ENCODE measurements at places on chromosomes 7 and 10.

DNA sequence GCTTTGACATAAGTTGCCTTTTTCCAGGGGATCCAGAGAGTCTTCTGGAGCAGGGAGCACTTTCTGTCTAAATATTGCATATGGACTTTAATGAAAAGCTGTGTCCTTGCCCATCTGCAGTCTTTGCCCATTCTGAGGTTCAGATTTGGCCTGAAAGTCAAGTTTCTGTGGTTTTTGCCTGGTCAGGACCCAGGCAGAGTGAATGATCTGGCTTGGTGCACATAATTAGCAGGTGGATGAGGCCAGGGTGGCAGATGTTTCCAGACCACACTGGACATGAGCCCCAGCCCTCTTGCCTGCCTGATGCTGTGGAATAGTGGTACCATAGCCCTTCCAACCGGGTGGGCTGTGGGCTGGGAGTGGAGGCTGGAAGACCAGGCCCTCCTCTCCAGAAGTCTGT is 11.0 kb downstream of the HECW1 start:
- DNase-seq, result no peak

DNA sequence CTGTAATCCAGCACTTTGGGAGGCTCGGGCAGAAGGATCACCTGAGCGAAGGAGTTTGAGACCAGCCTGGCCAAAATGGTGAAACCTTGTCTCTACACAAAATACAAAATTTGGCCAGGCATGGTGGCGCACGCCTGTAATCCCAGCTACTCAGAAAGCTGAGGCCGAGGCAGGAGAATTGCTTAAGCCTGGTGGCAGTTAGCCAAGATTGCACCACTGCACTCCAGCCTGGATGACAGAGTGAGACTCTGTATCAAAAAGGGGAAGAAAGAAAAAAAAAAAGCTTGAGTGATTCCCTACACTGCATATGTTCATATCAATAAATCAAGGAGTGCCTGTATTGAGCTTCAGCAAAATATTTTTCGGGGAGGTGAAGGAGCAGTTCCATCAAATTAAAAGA is 45.8 kb upstream of the SRRM3 start:
- no peak for DNase-seq

GRCh38 chr7:84422790-84423189 is 228.2 kb upstream of the SEMA3A start:
- no peak for DNase-seq

DNA sequence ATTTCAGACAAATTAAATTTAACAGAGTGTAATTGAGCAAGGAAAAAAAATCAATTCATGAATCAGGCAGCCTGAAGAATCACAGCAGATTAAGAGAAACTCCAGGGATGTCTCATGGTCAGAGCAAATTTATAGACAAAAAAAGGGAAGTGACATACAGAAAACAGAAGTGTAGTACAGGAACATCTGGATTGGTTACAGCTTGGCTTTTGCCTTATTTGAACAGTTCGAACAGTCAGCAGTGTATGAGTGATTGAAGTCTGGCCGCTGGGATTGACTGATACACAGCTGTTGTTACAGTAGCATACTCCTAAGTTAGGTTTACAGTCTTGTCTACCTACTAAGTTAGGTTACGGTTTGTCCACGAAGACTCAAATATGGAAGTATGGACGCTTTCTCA is 255.3 kb downstream of the HPSE2 start:
- DNase-seq, result no peak

DNA sequence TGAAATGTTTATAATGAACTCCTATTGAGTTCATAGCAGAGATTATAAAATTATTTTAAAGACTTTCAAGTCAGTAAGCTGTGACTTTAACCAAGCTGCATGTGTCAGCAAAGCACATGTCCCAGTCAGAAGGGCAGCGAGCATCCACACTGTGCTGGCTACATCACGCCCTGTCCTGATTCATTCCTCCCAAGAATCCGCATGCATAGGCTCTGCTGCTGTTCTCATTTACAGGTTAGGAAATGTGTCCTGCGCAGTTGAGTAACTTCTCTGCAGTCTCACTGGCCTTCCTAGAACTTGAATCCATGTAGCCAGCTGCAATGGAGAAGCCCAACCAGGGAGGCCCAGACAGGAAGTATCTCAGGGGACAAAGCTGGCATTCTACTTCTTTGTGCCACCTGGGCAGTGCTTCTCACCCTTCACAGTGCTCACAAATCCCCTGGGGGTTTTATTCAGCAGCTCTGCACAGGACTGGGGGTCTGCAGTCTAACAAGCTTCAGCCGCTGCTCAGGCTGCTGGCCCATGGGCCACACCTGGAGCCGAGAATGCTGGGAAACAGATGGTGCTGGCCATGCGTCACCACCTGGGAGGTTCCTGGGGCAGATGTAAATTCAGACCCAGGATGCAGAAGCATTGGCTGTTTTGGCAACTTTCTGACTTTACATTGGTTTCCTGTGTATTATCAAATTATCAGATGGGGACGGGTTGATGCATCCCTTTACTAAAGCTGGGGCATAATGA is 192.8 kb upstream of the GDF10 start:
- no peak for DNase-seq

GRCh38 chr10:86440874-86441843 is 74.6 kb upstream of the GRID1 start:
- no peak for DNase-seq

DNA sequence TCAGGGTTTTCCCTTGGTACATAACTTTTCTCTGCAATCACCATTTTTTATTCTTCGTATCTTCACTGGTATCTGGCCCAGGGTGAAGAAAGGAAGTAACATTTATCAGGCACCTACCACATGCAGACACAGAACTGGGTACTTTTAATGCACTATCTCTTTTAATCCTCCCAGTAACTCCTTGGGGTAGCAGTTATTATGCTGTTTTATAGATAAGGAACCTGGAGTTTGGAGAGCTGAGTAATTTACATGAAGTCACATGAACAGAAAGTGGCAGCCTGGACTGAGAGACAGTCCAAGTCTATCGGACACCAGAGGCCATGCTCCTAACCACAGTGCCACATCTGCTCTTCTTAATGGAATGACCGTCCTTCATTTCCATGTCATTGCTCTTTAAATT is 117.1 kb upstream of the PODXL start:
- no peak for DNase-seq

GRCh38 chr10:93917821-93918220 is 24.0 kb downstream of the SLC35G1 start:
- no peak for DNase-seq

DNA sequence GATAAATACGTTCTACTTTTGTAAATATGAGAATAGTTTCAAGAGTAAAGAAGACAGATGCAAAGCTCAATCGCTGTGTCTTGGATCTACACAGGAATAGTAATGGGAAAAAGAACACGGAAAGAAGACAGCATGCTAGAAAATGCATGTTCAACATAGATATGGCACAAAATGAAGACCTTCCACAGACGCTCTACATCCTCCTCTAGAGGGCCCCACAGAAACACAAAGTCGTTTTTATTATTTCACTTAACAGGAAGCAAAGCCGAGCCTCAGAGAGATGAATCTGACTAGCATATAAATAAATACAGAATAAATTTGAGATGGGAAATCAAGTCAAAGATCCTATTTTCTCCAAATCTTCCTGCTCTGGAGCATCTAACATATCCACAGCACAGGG is 292.6 kb downstream of the PARD3 start:
- peak; percentile 81 for DNase-seq

- no peak for DNase-seq
These were observed 336.3 kb upstream of the LRRN3 start for GRCh38 chr7:110754649-110755048.

GRCh38 chr10:63766745-63767137 is 245.5 kb downstream of the REEP3 start:
- no peak for DNase-seq

GRCh38 chr10:58209669-58210068 is 58.0 kb downstream of the IPMK start:
- no peak for DNase-seq

DNA sequence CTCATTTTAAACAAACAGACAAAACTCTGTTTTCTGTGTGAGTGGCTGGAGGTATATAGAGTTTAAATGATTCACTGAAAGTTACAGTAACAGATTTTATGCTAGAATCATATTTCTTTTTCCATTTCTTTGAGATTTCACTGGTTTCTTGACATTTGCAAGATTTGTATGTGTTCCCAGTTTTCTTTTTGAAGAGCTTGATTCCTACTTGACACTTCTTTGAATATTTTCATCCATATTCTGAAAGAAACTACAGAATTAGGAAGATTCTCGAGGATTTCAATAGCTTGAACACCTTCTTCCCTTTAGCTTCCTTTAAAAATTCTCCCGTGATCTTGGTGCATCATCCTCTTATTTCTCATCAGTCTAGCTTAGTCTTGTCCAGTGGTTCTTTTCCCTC is 93.6 kb downstream of the ZNF277 start:
- no peak for DNase-seq

DNA sequence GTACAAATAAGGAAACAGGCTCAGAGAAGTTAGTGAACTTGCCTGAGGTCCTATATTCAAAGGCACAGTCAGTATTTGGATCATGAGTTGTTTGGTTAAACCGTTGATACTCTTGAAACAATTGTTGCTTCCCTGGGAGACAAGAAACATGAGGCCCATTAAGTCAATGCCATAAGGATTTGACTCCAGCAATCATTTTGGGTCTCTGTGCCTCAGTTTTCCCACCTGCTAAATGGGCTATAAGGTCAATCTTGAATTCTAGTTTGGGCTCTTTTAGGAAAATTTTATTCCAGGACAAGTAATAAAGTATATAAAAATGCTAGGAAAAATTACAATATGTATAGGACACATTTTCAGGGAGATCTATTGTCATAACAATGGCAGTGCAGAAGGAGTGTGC is 202.1 kb downstream of the TMEM26 start:
- DNase-seq, result no peak

GRCh38 chr10:95245425-95246055 is 45.3 kb downstream of the PDLIM1 start:
- DNase-seq, result no peak

DNA sequence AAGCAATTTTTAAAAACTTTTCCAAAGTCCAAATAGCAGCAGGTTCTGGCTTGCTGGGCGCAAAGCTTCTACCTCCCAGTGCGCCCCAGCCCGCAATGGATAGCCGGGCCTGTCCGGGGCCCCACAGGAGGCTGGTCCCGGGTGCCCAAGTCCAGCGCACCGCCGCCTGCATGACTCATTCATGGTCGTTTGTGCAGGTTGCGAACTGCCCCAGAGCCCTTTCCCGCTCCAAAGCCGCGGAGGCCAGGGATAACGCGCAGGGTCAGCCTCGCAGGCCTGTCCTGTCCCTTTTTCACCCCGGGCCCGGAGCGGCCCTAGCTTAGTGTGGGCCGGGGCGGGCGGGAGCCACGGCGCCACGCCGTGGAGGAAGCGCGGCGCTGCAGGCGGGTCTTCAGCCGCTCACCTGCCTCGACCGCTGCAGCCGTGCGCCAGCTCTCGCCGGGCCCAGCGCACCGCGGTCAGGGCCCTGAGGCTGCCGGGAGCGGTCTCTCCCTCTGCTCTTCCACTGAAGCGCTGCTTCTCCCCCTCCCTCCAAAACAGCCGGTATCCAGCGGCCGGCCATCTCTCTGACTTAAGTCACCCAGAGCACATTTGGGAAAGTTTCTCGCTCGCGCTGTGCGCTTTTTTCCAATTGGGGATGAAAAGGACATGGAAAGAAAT is 1.7 kb upstream of the EGR2 start:
- peak; percentile 36 for DNase-seq

DNA sequence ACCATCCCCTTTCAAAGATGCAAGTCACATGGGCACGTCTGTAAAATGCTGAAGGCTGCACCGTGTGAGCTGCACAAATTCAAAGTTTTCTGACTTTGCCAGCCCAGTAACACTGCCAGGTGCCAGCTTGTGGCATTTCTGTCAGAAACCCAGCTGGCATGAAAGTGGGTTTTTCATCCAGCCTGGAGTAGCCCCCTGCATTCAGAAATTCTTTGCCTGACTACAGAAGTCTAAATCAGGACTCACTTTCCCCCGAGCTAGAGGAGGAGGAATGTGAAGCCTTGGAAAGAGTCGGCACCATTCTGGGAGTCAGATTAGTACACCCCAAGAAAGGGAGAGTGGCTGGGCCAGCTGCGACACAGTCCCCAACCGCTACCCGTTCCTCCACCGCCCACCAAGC is 56.7 kb upstream of the EN2 start:
- no peak for DNase-seq

GRCh38 chr10:7969623-7970022 is 84.9 kb upstream of the GATA3 start:
- DNase-seq, result no peak

GRCh38 chr10:88886557-88886956 is 6.5 kb downstream of the STAMBPL1 start:
- no peak for DNase-seq

DNA sequence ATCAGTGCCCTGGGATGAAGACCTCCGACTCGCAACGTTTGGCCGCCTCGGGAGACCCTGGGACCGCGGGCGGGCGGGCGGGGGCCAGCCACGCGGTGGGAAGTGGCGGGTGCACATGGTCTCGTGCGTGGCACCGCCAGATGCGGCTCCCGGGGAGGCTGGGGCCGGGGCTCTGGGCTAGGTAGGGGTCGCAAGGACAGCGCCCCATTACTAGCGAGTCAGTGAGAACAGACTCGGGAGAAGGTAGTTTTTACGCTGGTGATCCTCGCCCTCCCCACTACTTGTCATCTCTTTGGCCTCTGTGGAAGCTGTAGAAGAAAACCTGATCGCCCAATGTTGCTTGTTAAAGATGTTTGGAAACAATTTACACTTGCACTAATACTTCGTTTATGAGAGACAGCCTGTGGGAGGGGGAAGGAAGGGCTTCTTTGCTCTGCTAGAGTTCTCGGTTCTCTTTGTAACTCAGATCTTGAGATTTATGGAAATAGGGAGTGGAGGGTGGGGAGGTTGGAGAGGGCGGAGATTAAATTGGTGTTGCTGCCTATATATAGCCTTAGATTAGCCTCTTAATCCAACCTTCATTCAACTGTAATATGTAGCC is 591 bp downstream of the BZW2 start:
- DNase-seq, result peak; percentile 46

GRCh38 chr7:155408651-155409586 is 49.0 kb upstream of the EN2 start:
- DNase-seq, result no peak

GRCh38 chr10:128064970-128065580 is 61.1 kb downstream of the MKI67 start:
- no peak for DNase-seq

- peak; percentile 60 for DNase-seq
These were observed 19.0 kb upstream of the ABI1 start for GRCh38 chr10:26879744-26880143.

DNA sequence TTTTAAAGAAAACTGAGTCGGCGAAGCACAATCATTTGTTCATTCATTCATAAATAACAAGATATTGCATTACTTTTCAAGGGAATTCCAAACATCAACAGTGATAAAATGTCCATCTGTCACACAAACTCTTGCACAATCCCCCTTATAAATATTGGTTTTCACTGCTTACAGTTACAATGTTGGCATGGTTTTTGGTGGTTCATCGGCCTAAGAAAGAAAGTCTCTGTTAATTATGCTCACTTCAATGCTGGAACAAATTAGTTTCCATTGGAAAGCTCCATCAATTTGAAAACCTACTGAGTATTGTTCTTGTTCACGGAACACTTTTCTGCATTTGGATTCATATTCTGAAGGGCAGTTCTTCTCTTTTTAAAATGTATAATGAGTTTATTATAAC is 188.5 kb downstream of the JAZF1 start:
- no peak for DNase-seq

GRCh38 chr7:20064974-20065862 is 152.0 kb downstream of the MACC1 start:
- peak; percentile 2 for DNase-seq
